Activated CD8-positive, alpha-beta memory T cell treated with anti-CD3 and anti-CD28 coated beads, Interleukin-2, amount 50 U/mL, for 48 hours (primary cell): ENCODE measurements at places on chromosomes 3 and 15.

GRCh38 chr15:57375827-57376695, at the start of gene CGNL1:
TSS of gene CGNL1 (plus strand) at chr15:57376505. CDS start at chr15:57438000, 61,495 bp downstream.
- no peak for DNase-seq

DNA sequence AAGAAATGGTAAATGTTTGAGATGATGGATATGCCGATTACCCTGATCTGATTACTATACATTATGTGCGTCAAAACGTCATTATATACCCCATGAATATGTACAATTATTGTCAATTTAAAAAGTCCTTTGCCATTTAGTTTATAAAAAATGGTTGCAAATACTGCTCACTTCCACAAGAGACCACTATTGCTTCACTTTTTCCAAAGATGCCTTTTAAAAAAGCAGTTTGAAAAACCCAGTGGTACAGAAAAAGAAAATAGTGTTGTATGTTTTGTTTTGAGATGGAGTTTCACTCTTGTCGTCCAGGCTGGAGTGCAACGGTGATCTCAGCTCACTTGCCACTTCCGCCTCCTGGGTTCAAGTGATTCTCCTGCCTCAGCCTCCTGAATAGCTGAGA, 39.3 kb downstream of the EDEM1 start:
- no peak for DNase-seq

GRCh38 chr15:91521996-91522395, 331.5 kb upstream of the SLCO3A1 start:
- DNase-seq = no peak

DNA sequence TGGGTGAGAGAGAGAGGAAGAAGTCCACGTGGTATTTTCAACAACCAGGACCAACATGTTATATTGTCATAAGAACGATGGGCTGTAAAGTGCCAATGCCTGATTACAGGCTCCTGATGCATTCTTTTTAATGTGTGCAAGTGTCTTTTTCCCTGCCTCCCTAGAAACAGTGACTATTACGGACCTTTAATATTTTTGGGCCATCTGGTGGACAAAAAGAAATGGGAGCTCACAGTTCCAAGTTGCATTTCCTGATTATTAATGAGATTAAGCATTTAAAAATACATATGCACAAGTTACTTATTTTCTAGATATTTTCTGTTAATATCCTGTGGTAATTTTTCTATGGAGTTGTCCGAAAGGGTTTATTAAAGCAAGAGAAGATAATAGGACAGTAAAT, 530.2 kb downstream of the NR2F2 start:
- no peak for DNase-seq

DNA sequence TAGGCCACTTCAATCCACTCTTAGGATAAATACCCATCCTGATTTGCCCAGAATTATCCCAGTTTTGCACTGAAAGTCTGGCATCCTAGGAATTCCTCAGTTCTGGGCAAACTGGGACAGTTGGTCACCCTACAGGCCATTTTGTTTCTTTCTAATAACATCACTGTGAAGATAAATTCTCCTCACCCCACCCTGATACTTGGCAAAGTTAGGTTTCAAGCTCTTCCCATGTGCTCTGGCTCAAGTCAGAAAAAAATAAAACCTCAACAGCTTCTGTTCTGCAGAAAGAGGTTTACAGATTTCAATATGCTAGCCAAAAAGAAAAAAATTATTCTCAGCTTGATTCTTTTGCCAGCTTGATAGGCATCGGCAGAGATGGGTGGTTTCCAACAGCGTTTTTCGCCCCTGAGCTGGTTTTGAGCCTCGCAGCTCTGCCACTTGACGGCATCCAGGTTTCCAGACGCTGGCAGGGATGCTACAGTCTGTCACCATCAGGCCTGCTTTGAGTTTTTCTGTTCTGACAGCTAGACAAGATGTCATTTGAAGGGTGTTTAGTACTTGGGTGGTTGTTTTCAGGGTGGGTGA, 171.4 kb downstream of the SSR3 start:
- DNase-seq = no peak

DNA sequence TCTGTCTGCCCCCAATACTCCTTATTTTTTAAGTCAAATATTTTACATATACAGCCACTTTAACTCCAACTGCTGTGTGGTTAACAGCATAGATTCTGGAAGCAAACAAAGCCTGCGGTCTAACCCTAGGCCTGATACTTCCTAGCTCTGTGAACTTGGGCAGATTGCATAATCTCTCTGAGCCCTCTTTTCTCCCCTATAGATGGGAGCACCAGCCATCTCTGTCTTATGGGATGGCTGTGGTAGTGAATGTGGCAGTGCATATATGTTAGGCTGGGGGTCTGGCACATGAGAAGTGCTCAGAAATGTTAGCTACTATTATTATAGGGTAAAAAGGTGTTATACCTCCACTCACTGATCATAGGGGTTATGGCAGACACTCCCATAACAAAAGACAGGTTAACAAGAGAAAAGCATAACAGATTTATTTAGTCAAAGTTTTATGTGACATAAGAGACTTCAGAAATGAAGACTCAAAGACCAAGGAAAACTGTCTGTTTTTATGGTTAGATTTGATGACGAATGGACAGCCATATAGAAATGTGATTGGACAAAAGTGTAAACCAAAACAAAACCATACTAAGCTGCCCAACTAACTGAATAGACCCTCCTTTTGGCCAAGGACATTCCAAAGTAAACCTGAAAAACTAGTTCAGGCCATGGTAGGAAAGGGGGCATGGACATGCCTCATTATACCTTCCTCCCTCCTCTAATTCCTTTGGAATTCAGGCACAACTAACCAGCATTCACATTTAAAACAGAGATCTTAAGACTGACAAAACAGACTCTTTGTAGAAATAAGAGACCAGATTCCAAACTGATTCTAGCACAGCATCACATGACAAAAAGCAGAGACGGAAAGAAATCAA, 53.9 kb upstream of the DAZL start:
- DNase-seq = no peak

- no peak for DNase-seq
Measured at GRCh38 chr3:183313351-183313750, 60.3 kb downstream of the B3GNT5 start.

DNA sequence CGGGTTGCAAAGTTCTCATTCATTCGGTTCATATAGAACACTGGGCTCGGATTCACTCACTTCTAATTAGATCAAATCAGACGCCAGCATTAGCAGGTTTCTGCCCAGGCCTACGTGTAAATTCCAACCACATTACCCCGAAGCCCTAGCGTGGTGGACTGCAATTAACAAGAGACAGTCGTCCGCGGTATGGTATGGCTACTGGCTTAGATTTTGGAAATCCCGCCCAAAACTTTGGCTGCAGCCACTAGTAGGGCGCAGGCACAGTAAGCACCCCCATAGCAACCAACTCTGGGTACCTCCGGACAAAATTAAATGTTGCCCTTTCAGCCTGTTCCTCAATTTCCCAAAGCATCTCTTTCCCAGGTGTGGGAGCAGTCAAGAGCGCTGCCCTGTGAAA, 771 bp downstream of the RARRES1 start:
- no peak for DNase-seq
